ENCODE measurements at places on chromosomes 5 and 9. TPM values are rescaled to one million over a fixed set of nuclear protein-coding genes. Genes with fewer than 3 reads are reported as not detected.

DNA sequence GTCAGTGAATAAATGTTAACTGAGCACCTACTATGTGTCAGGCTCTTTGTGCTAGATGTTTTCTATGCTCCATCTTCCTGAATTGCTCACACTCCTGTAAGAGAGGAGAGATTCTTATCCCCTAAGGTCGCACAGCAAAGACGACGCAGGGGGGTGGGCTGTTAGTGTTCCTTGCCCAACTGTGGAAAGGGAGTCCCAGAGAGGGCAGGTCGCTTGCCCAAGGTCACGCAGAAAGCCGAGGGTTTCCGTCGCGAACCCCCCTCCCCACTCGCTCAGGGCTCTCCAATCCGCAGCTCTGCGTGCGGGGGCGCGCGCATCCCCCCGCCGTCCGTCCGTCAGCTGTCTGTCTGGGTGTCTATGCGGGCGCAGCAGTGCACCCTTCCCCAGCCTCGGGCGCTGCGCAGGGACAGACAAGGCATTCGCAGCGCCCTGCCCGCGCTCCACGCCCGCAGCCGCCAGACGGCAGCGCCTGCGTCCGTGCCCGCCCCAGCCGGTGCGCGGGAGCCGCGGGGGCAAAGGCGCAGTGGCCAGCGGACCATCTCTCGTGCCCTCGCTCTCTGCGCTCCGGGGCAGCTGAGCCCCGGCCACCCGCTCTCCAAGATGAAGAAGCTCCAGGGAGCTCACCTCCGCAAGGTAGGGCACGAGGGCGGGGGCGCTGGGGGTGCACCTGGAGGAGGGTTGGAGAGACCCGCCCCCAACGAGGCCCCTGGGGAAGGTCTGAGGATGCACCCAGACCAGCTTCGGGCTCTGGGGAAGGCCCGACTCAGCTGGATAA, at the start of gene SLC6A7:
TSS of gene SLC6A7 (plus strand) at position 335 of the 775 bp plus-strand sequence. CDS start at position 601, 266 bp downstream.
- no peak for DNase-seq
- no peaks in the 10 kb centered on the region for H3K36me3 ChIP-seq
- H3K27me3 ChIP-seq = peaks cover 63% of the 10 kb centered on the region

GRCh38 chr5:170469414-170469813, 34.4 kb upstream of the KCNIP1 start:
- no peaks in the 10 kb centered on the region for H3K36me3 ChIP-seq
- peaks cover 4% of the 10 kb centered on the region for H3K27me3 ChIP-seq
- DNase-seq = no peak
- no peak overlapping the region for H3K27ac ChIP-seq
- no peaks in the 10 kb centered on the region for H3K4me1 ChIP-seq

DNA sequence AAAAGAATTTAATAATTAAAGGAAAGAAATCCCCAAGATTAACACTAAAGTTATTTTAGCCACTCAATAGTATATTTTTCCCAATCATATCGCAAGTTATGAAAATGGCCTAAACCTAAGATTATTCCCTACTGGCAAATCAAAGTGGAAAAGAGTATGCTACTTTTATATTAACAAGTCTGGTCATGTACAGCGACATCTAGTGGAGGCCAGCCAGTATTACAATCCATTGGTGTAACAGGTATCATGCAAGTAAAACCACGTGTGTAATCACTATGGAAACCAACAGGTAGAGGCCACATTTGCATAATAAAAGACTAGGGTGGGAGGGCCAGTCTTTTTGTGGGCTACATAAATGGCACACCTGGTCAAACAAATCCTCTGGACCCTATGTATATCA, 976.4 kb upstream of the CDH9 start:
- no peak for DNase-seq
- H3K27me3 ChIP-seq = no peaks in the 10 kb centered on the region
- no peak overlapping the region for H3K27ac ChIP-seq

- H3K27me3 ChIP-seq = no peaks in the 10 kb centered on the region
- H3K4me3 ChIP-seq = no peak overlapping the region
Observed at GRCh38 chr5:100722657-100723056, 180.4 kb downstream of the ST8SIA4 start.

- H3K27ac ChIP-seq = no peak overlapping the region
- H3K27me3 ChIP-seq = no peaks in the 10 kb centered on the region
- H3K36me3 ChIP-seq = no peaks in the 10 kb centered on the region
- no peak for DNase-seq
- no peak overlapping the region for H3K4me3 ChIP-seq
- no peaks in the 10 kb centered on the region for H3K4me1 ChIP-seq
Observed at GRCh38 chr9:23638011-23638410, 188.0 kb downstream of the ELAVL2 start.

DNA sequence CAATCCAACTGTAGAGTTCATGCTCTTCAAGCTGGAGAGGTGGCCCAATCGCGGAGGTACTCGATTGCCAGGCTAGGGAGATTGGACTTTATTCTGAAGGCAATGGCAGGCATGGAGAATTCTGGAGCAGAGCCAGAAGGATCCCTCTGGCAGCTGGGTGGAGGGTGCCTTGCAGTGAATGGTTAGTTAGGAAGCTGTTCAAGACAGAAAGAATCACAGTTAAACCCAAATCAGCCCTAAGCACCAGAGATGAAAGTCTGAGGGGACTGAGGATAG, 182.4 kb downstream of the RGS3 start:
- peaks cover 25% of the 10 kb centered on the region for H3K4me1 ChIP-seq
- DNase-seq = no peak
- H3K27ac ChIP-seq = no peak overlapping the region
- H3K27me3 ChIP-seq = no peaks in the 10 kb centered on the region

DNA sequence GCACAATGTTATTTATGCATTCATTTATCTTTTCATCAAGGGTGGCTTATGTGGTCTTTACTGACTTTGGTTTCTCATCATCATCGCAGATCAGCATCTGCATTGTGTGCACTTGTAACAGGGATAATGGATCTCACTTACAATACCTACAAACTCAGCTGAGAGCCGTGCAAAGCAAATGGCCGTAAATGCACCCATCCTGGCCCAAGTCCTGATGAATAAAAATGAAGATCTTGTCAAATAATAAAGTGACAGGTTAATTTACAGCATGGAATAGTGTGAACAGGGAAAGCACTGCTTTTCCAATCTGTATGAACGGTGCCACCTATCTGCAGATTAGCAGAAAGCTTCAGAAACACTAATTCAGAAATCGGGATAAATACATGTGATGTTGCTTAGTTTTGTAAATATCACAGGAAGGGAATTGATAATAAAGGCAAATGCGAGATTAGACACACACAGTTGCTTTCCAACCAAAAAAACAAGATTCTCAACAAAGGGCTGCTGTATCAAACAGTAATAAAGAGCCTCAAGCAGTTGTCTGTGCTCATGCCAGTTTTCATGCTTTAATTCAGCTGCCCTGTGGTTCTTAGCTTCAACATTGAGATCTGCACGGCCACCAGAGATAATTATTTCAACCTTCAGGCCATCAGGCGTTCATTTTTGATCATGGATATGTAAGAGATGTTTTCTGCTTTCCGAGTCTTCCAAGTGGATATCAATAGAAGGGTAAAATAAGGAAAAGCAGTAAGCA, 153.4 kb upstream of the POU5F2 start:
- H3K27me3 ChIP-seq = no peaks in the 10 kb centered on the region
- H3K36me3 ChIP-seq = no peaks in the 10 kb centered on the region
- H3K4me1 ChIP-seq = no peaks in the 10 kb centered on the region
- DNase-seq = no peak

CCDC180 gene
- 7.4 TPM for total RNA-seq

SLC36A3 gene
- total RNA-seq = not detected

PCDHA13 gene
- total RNA-seq = 0.04 TPM

DNA sequence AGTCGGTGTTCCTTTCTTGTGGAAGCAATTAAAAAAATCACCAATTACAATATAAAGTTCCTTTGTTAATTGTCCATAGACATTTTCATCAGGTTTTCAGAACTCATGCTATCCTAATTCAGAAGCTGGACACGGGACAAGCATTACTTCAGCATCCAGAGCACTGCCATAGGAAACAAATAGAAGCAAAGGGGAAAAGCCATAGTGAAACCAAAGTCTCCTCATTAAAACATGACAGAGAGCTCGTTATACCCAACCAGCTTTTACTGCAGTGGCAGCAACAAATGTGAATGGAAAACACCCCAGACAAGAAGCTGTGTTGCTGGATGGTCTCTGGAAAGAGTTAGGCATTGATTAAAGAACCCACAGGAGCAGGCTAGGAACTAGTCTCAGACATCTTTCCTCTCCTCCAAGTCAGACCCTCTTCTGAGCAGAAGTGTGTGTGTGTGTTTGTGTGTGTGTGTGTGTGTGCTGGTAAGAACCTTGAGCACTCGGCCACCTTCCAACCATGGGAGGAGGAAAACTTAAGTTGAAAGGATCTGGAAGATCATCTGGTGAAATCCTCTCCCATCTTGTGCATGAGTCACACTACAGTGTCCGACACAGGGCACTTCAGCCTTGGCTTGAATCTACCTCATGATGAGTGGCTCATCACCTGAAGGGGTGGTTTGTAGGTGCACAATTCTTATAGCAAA, 162.6 kb upstream of the ADAMTS16 start:
- DNase-seq = peak; percentile 62
- H3K4me1 ChIP-seq = peaks cover 2% of the 10 kb centered on the region

- peak; percentile 88 for DNase-seq
- no peaks in the 10 kb centered on the region for H3K27me3 ChIP-seq
- no peak overlapping the region for H3K4me3 ChIP-seq
- H3K36me3 ChIP-seq = no peaks in the 10 kb centered on the region
- peak overlapping the region; percentile 87 for H3K27ac ChIP-seq
Observed at GRCh38 chr5:100827481-100827889, 75.6 kb downstream of the ST8SIA4 start.

DNA sequence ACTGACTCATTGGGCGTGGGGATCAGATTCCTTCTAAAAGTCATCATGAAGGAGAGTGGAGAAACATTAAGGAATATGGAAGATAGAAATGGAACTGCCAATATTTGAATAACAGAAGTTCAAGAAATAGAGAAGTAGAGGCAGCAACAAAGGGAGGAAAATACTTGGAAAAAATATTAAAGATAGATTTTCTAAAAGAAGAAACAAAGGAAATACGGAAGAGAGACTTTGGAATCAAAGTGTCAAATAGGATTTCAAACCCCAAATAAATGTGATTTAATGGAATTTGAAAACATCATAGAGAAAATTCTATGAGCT, 605.1 kb upstream of the KLF4 start:
- H3K36me3 ChIP-seq = no peaks in the 10 kb centered on the region
- H3K27ac ChIP-seq = no peak overlapping the region
- H3K4me1 ChIP-seq = no peaks in the 10 kb centered on the region
- no peak overlapping the region for H3K4me3 ChIP-seq

- H3K27me3 ChIP-seq = peaks cover 63% of the 10 kb centered on the region
- no peak overlapping the region for H3K27ac ChIP-seq
- no peak for DNase-seq
- H3K4me1 ChIP-seq = peaks cover 10% of the 10 kb centered on the region
- no peaks in the 10 kb centered on the region for H3K36me3 ChIP-seq
- no peak overlapping the region for H3K4me3 ChIP-seq
Observed at GRCh38 chr5:73443829-73444498, 4.6 kb downstream of the FOXD1 start.

DNA sequence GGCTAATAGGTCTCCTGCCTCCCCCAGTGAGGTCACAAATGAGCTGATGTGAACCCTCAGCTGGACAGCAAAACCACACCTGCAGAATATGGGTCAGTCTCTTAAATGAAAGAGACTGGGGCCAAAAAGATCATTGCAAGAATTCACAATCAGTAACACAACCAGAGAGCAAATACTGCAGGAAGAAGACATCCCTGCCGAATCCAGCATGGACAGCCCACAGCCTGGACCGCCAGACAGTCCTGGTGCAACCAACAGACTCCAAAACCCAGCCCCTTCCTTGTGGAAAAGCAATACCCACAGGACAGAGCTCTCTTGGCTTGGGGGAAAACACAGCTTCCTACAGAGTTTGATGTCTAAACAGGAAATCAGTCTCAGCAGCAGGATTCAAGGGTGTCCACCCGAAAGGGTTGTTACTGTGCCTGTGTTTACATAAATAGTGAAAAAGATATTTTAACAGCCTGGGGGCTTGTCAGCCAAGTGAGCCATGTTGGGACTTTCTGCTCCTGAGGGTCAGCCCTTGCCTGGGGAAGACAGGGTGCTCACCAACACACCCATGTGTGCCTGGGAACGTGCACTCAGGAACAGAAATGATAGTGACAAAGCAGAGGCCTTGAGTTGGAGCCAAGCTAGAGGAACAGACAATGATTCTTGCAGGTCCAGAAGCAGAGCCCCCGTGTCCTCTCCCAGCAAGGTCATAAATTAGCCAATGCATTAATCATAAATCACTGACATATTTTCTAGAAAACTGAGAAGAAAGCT, 106.2 kb downstream of the SEMA5A start:
- peak; percentile 93 for DNase-seq
- peaks cover 11% of the 10 kb centered on the region for H3K36me3 ChIP-seq
- no peak overlapping the region for H3K4me3 ChIP-seq

IFNA13 gene
- 0.04 TPM for total RNA-seq

GRCh38 chr5:90337449-90338052, 72.0 kb downstream of the CETN3 start:
- no peak for DNase-seq
- no peak overlapping the region for H3K27ac ChIP-seq
- no peak overlapping the region for H3K4me3 ChIP-seq
- no peaks in the 10 kb centered on the region for H3K27me3 ChIP-seq
- H3K36me3 ChIP-seq = no peaks in the 10 kb centered on the region

- H3K4me3 ChIP-seq = no peak overlapping the region
- no peaks in the 10 kb centered on the region for H3K36me3 ChIP-seq
- peaks cover 53% of the 10 kb centered on the region for H3K4me1 ChIP-seq
- H3K27me3 ChIP-seq = peaks cover 34% of the 10 kb centered on the region
- DNase-seq = no peak
Observed at GRCh38 chr5:178323961-178324360, 91.4 kb upstream of the PHYKPL start.

DNA sequence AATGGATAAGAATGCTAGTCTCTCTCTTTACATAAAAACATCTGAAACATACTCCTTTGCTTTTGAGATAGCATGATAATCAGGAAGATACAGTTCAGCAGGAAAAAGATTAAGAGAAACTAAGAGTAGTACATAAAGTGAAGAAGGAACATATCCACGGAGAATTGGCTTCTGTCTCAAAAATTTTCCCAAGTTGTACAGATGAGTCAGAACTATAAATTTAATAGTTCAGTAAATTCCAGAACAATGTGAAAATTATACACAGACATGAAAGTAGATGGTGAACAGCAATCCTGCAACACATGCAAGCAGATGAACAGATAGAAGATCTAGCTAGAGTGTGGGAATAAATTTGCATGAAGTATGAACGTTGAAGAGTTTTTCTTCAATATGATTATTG, 691.4 kb upstream of the RIOK2 start:
- H3K4me3 ChIP-seq = no peak overlapping the region
- peak; percentile 11 for DNase-seq
- H3K36me3 ChIP-seq = no peaks in the 10 kb centered on the region
- H3K27ac ChIP-seq = no peak overlapping the region
- H3K4me1 ChIP-seq = no peaks in the 10 kb centered on the region

TNC gene
- total RNA-seq = 28.4 TPM

GHR gene
- total RNA-seq = 15.2 TPM
